GM12878 (cell line): ENCODE measurements at places on chromosomes 3 and 15.

- no peak for DNase-seq
Observed at GRCh38 chr3:31768479-31769125, 212.5 kb downstream of the OSBPL10 start.

DNA sequence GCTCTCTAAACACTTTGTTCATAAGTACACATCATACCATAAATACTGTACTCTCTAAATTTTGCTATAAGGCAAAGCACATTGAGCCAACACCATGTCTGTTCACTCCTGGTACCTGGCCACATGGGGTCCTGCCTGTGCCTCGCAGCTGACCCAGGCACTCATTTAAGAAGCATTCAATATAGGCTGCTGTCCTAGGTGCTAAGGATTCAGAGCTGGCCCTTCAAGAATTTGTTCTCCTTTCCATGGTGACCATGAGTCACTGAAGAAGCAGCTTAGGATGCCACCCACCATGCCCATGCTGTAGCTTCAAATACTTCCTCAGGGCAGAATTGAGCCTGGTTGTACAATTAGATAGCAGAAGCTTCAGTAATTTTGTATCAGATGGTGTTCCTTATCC, 119.2 kb upstream of the ZBED2 start:
- no peak for DNase-seq

DNA sequence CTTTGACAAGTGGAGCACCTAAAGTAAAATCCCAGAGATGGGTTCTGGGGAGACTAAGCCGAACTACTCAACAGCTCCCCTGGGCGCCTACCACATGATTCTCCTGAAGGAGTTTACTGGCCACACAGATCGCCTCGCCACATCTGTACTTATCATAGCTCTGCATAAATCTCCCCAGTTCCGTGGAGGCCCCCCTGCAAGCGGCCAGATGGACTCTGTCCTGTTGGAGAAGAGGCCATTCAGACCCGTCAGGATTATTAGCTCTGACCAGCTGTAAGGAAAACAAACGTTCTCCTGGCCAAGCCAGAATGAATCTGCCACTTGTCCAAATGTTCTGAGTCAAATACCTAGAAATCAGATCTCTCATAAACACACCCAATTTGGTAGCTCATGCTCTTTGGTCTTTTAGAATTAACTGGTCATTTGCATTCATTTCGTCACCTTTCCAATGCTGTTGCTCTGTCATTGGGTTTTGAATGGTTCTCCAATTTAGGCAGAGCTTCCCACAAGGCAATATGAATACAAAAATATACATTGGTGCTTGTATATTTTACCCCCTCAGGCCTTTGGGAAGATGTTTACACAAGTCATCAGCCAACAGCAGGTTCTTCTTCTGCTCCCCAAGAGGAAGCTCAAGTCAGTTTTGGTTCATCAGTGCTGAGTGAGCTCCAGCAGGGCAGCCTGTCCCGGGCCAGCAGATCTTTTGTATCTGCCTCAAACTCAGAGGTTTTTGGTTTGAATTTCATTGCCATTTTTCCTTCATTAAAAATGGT, 124.5 kb downstream of the THSD4 start:
- DNase-seq, result no peak

GRCh38 chr3:179921951-179922350, 114.8 kb downstream of the PEX5L start:
- no peak for DNase-seq

- DNase-seq, result no peak
Observed at GRCh38 chr3:67661089-67661488, 6.7 kb upstream of the SUCLG2 start.

- no peak for DNase-seq
Observed at GRCh38 chr15:39018966-39019365, 454.4 kb upstream of the RASGRP1 start.

GRCh38 chr3:39327746-39328349, 1.7 kb upstream of the CCR8 start:
- DNase-seq, result peak; percentile 67

GRCh38 chr3:112519424-112520001, 20.2 kb upstream of the BTLA start:
- DNase-seq, result peak; percentile 68

GRCh38 chr3:185353823-185354614, 8.9 kb upstream of the MAP3K13 start:
- DNase-seq, result peak; percentile 75

DNA sequence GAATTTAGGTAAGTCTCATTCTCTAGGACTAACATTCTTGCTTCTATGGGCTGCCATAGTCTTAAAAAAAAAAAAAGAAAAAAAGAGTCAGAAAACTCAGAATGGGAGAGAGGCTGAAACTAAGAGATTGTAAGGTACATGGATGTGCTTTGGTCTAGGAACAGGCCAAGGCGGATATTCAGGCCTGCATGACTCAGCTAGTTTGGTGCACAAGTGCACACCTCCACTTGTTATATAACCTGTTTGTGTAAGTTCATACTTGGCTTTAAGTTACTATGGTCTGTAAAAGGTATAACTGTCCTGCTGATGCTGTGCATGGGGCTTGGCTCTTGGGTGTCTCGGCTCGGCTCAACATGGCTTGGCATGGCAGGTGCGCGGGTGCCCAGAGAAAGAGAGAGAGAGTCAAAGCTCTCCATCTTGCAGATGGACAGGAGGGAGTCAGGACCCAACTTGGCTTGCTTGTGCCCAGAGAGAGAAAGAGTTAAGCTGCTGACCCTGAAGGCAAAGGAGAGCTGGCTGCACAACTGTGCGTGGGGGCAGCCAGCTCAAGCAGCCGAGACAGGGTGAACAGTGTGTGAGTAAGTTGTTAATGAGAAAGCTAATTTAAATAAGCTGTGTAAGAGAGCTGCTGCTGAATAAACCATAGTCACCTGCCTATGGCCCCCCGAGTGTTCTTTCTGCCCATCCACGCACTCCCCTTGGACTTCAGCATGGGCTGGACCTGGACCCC, 31.4 kb upstream of the CHRNB4 start:
- DNase-seq, result no peak

- peak; percentile 69 for DNase-seq
Observed at GRCh38 chr3:5298453-5298852, 110.9 kb downstream of the EDEM1 start.

- peak; percentile 44 for DNase-seq
Observed at GRCh38 chr3:149174901-149175300, 45.5 kb downstream of the HPS3 start.

- no peak for DNase-seq
Observed at GRCh38 chr3:43290956-43291355, 4.6 kb downstream of the SNRK start.

- no peak for DNase-seq
Observed at GRCh38 chr15:81507831-81508230, 133.8 kb upstream of the TMC3 start.

GRCh38 chr3:178421069-178421468, 115.2 kb upstream of the KCNMB2 start:
- no peak for DNase-seq

DNA sequence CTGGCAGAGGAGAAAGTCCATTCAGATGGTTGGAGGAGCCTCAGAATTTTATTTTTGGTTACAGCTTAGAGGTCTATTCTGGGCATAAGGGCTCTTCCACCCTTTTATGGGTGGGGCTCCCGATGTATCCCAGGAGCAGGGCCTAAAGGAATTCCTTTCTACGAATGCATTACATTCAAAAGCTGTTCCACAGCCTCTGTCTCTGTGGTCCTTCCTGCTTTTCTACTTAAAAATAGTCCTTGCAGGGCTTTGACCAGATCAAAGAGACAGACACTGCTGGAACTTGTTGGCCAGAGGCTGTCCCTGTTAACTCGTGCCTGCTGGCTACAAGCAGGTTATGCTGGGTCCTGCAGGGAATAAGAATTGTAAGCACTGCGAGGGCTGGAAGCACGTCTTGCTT, 14.4 kb upstream of the NOX5 start:
- no peak for DNase-seq

GRCh38 chr3:100560426-100560825, 49.0 kb upstream of the ADGRG7 start:
- no peak for DNase-seq

- DNase-seq, result no peak
Observed at GRCh38 chr15:67607329-67607728, 64.8 kb downstream of the MAP2K5 start.

- no peak for DNase-seq
Observed at GRCh38 chr3:65783117-65783516, 255.6 kb downstream of the MAGI1 start.

DNA sequence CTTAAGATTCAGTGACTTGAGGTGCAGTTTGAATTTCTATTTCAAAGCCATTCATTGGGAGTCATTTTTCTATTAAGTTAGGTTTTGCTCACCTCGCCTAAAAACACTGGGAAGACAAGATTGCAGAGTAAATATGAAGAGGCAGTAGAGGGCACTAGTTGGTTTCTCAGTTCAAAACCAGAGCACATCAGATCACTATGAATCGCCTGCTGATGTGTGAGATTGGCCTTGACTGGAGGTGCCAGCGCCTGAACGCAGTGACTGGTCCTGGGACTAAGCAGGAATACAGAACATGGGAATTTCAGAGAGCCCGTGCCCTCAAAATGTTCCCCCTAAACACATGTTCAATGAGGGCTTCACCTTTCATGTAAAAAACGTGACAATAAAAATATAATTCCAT, 229.0 kb downstream of the ITPR1 start:
- no peak for DNase-seq

GRCh38 chr3:42115215-42115614, 24.1 kb downstream of the TRAK1 start:
- no peak for DNase-seq

DNA sequence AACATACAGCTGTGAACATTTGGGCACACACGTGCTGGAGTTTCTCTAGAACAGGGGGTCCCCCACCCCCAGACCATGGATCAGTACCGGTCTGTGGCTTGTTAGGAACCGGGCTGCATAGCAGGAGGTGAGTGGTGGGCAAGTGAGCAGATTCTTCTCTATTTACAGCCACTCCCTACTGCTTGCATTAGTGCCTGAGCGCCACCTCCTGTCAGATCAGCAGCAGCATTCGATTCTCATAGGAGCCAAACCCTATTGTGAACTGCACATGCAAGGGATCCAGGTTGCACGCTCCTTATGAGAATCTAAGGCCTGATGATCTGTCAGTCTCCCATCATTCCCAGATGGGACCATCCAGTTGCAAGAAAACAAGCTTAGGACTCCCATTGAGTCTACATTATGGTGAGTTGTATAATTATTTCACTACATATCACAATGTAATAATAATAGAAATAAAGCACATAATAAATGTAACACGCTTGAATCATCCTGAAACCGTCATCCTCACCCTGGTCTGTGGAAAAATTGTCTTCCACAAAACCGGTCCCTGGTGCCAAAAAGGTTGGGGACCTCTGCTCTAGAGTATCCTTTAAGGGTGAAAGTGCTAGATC, 25.8 kb downstream of the CHRM5 start:
- DNase-seq, result no peak

- peak; percentile 24 for DNase-seq
Observed at GRCh38 chr3:88203642-88204055, 53.9 kb downstream of the C3orf38 start.

- no peak for DNase-seq
Observed at GRCh38 chr3:8887435-8888300, 75.6 kb downstream of the RAD18 start.

DNA sequence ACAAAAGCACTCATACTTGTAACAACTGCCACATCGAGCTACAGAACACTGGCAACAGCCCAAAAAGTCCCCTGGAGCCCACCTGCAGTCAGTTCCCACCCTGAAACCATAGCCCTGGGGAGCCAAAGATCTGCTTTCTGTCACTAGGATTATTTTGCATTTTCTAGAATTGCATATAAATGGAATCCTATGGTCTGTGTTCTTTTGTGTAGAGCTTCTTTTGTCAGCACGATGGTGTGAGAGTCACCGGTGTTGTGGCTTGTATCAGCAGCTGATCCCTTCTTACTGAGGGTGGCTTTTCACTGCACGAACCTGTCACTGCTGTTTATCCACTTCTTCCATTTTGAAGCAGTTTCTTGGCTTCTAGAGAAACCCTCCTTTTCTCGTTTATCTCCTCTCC, 60.1 kb upstream of the PRR23E start:
- no peak for DNase-seq

DNA sequence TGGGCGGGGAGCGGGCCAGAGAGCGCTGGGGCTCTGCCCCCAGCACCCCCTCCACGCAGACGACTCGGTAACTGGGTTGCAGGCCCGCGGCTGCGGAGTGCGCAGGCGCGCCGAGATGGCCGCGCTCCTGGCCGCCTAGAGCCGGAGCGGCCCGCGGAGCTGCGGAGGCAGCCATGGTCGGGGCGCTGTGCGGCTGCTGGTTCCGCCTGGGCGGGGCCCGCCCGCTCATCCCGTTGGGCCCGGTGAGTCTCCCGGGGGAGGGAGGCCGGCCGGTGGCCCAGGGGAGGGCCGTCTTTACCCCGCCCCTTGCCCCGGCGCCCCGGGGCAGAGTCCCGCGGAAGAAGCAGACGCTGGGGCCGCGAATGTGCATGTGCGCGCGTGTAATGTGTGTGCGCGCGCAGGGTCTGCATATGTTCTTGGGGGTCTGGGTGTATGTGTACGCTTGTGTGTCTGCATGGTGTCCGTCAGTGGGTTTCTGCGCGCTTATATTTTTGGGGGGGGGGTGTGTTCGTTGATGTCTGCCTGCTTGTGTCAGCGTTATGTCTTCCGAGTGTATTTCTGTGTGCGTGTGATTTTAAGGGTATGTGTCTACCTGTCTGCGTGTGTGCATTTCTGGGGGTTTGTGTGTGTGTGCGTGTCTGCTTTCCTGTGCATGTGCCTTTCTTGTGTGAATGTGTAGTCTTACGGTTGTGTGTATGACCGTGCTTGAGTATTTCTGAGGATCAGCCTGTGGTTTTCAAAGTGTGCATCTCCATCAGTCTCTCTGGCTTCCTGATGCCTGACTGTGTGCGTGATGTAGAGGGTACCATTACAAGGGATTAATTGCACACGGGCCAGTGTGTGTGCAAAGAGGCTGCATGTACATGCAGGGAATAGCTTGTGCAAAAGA, at the start of gene ABHD14A:
Gene ABHD14A (plus strand): TSS at position 102 of the 889 bp plus-strand sequence. CDS start 72 bp downstream, at position 174.
- DNase-seq, result no peak

DNA sequence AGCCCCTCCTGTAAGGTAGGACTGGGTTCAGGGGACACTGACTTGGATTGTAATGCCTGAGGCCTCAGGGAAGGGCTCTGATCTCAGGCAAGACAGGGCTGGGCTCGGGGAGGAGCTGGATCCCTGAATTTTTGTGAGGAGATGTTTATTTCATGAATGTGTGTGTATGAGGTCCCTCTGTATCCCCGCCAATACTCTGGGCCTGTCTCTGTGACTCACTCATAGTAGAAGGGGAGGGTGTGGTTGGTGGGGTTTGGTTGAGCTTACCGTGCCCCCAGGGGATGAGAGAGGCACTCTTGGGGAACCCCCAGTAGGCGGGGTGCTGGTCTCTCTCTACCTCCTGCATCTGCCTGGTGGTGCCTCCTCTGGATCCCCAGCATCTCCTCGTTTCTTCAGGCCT, 28.1 kb downstream of the RPSA start:
- no peak for DNase-seq

DNA sequence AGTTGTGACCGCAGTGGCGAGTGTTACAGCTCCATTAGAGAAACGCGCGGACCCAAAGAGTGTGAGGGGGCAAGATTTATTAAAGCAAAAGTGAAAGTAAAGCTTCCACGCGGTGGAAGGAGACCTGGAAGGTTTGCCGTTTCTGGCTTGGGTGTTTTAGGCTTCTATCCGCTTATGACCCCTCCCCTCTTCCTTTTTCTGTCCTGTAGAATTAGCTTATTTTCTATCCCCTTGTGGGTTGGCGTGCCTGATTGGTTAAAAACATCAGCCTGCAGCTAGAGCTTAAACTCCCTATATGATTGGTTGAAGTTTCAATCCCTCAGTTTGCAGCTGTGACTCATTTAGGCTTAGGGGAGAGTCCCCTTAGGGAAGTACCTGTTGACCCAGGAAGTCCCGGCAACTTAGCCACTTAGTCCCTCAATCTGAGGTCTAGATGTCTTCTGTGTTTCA, 39.6 kb downstream of the C3orf38 start:
- peak; percentile 33 for DNase-seq
